ENCODE measurements at places on chromosomes 6 and 20.

DNA sequence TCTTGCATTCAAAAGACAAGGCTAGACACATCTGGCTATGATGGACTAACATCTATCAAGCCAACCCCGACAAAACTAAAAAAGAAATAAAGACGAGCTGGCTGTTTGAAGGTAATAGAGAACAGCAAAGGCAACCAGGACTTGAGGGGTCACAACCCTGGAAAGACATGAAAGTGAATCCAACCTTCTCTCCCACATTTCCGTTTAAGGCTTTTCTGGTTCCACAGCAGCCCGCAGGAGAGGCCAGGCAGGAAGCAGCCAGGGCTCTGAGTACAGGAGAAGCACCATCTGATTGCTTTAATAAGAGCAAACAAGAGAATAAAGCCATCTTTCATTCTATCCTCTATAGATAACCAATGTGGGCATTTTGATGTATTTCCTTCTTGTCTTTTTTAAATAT, 14.3 kb downstream of the CNKSR3 start:
- no peak for DNase-seq

GRCh38 chr6:2465336-2465735, 219.9 kb upstream of the GMDS start:
- DNase-seq = no peak

DNA sequence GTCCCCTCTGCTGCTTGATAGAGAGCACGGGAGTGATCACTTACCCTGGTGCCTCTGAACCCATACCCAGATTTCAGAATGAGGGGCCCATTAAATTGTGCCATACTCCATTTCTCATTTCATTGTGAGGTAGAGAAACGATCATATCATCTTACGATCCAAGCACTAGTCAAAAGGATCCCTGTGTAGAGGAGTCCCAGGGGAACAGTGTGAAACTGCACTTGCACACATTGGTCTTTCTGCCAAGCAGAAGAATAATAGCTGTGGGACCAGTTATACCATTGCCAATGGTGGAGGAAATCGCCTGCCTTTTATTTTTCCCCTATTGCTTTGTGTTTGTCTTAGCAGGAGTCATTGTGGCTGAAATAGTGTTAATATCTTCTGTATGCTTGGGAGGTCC, 161.9 kb downstream of the FARS2 start:
- peak; percentile 54 for DNase-seq

GRCh38 chr20:38630727-38631126, 29.1 kb downstream of the ARHGAP40 start:
- DNase-seq = no peak

DNA sequence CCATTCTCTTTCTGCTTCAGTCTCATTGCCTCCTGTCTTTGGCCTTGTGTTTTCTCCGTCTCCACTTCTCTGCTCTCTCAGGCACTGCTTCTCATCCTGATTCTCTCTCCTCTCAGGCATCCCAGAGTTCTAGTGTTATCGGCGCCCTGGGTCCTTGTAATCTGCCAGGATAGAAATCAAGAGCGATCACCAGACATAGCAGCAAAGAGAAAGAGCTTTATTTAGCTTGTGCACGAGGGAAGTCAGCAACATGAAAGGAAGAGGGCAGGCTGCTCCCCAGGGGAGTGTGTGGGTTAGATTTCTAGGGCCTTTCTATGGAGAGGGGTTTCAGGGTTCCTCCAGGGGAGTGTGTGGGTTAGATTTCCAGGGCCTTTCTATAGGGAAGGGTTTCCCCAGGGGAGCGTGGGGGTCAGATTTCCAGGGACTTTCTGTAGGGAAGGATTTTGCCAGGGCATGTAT, 32.5 kb downstream of the SUN5 start:
- no peak for DNase-seq
